ENCODE measurements at places on chromosomes 2 and 18. TPM values are rescaled to one million over a fixed set of nuclear protein-coding genes. Genes with fewer than 3 reads are reported as not detected.
A peak's percentile ranks its signal among the peaks of the same experiment; 100 is the strongest.

TMEM198 gene
- 2.5 TPM for total RNA-seq

SPATA3 gene
- total RNA-seq, result not detected

GRCh38 chr2:31434911-31435310 is 20.4 kb upstream of the XDH start:
- no peak for DNase-seq

DNA sequence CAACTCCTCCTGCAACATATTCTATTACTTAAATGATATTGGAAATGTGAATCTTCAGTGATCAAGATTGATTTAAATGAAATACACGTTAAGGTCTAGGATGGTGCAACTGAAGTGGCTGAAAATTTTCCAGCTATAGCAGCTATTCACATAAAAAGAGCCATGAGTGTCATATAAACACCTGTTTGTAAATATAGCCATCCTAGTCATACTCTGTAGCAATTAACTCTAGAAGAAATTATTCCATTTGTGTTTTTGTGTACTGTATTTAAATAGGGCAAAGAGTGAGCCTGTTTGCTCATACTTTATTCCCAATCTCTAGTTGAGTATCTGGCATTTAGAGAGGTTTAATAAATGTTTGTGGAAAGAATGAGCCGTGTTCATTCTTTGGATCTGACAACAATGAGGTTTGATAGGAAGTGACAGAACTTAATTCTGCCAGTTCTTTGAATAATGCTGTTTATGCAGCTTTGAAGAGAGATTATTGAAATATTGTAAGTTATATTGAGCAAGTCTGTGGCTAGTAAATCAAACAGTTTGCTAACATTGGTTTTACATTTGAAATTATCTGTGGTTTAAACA is 49.7 kb downstream of the BABAM2 start:
- DNase-seq, result no peak

- peak; percentile 59 for DNase-seq
These were observed 11.1 kb downstream of the LIMS2 start for GRCh38 chr2:127664065-127664894.

- DNase-seq, result no peak
These were observed 40.0 kb upstream of the RNU4ATAC start for GRCh38 chr2:121490584-121491133.

DNA sequence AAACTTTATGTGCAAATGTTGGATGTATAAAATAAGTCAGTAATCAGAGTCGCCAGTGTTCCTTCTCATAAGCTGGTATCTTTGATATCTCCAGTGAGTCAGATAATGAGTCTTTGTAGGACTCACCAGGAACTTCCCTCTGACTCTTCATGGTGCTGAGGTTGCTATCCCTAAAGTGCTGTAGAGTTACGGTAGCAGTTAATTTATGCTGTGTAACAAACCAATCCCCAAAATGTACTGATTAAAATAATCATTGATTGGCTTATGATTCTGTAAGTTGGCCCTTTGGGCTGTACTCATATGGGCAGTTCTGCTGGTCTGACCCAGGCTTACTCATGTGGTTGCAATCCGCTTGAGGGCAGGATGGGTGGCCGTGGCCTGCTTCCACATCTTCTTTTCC is 43.8 kb downstream of the MAIP1 start:
- DNase-seq, result no peak

GRCh38 chr2:37323781-37324535 is 675 bp downstream of the PRKD3 start:
- DNase-seq, result peak; percentile 27

GRCh38 chr2:80028584-80028983 is 276.0 kb downstream of the LRRTM1 start:
- no peak for DNase-seq
